Right renal cortex interstitium (tissue), 3 donors: ENCODE measurements at places on chromosomes 7 and 10.

- DNase-seq = peak; percentile 19
These were observed 687 bp downstream of the EPDR1 start for GRCh38 chr7:37920849-37921805.

- DNase-seq = no peak
These were observed 35.5 kb downstream of the RPS24 start for GRCh38 chr10:78069151-78069550.

DNA sequence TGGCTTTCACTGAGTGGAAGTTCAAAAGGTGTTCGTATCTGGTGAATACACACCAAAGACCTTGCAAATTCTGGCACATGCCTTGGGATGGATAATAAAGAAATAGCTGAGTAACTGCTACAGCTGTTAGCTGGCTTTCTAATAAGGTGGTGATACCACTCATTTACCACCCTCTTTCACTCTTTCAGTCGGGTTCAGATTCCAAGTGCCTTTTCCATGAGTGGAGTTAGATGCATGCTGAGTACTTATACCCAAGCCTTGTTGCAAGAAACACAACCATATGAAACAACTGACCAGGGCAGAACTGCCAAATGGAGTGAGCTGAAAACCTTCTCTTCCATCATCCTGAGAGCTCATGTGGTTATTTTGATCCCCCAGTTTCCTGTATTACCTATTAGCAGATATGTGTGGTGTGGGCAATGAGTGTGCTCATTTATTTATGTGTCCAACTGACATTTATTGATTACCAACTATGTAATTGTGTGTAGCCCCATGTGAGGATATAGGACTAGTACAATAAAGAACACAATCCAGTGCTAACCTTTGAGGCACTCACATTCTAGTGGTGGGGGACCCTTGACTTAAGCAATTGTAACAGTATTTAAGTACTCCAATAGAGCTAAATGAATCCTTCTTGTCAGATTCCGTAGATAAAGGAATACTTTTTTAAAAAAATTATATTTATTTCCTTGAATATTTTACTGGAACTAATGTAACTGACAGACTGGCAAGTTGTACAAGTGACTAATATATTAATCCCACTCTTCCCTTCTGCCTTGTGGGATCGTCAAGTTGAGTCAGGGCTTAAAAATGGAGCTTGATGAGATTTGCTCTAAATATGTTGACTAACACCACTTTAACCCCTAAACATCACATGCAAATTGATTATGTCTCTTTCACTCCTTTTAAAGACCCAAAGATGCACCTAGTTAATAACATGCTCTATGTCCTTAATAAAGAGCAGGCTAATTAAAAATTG is 124.7 kb downstream of the ARID5B start:
- no peak for DNase-seq

- DNase-seq = peak; percentile 71
These were observed 1011.3 kb downstream of the XPNPEP1 start for GRCh38 chr10:108911814-108912541.

DNA sequence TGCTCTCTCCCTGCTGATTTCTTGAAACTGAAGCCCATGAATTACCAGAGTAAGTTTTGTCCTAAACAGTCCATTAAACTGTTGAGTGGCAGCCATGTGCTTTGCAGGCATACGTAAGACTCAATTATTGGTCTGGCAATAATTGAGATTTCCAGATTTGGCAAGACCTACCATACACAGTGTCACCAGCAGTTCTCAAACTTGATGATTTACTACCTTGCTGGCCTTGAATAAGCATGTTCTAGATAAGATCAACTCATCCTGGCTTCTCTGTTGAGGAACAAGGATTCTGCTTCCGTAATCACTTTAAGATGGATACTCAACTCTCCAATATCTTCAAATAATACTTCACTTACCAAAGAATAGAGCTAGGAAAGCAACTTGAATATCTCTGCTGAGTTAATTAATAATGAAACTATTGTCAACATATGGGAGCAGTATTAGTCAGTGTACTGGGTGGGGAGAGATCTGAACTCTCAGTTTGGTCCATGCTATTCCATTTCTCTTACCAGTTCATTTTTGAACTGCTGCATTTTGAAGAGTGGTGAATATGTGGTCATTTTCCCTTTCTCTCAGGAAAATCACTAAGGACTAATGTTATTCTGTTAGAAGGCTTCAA is 181.4 kb downstream of the IPMK start:
- DNase-seq = no peak
